ENCODE measurements at places on chromosomes 6 and 20. TPM values are rescaled to one million over a fixed set of nuclear protein-coding genes. Genes with fewer than 3 reads are reported as not detected.
A peak's percentile ranks its signal among the peaks of the same experiment; 100 is the strongest.

DNA sequence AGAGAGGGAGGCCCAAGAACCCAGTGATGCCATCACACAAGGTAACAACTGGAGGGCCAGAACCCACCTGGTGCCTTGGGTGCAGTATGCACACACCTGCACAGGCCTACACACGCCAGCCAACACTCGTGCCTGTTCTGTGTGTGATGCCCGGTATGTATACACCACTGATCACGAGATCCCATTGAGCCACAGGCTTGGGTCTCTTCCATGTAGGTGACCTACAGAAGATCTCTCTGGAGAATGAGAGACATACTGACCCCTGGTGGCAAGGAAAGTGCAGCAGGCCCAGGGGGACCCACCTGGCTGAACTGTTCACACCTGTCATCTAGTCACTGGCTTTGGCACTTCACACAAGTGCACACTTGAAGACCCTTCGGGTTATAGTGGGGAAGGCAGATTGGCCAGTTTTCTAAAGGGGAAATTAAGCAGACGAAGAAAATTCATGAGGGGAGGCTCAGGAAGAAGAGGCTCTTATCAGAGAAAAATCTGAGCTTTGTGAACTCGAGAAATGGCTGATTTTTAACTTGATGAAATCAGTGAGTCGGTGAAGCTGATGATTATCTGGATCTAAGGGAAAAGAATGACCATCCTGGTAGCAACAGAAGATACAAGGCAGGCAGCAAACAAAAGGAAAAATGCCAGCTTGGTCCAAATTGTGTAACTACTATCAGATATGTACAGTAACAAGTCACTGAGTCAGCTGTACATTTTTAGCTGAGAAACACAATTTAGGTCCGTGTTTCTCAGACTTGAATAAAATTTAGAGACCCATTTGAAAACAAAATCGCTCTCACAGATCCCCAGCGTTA is 69.1 kb upstream of the PBOV1 start:
- H3K4me3 ChIP-seq, result no peak overlapping the region
- no peak overlapping the region for H3K27ac ChIP-seq
- no peaks in the 10 kb centered on the region for H3K27me3 ChIP-seq

- peak overlapping the region; percentile 27 for H3K4me3 ChIP-seq
- peak overlapping the region; percentile 87 for H3K27ac ChIP-seq
- no peak for DNase-seq
- peaks cover 12% of the 10 kb centered on the region for H3K4me1 ChIP-seq
- no peaks in the 10 kb centered on the region for H3K36me3 ChIP-seq
- H3K27me3 ChIP-seq, result no peaks in the 10 kb centered on the region
These were observed 1.3 kb downstream of the ARHGAP18 start for GRCh38 chr6:129708496-129709195.

GRCh38 chr6:151847064-151847463 is 39.6 kb downstream of the ESR1 start:
- H3K4me1 ChIP-seq, result no peaks in the 10 kb centered on the region
- no peaks in the 10 kb centered on the region for H3K27me3 ChIP-seq
- no peaks in the 10 kb centered on the region for H3K36me3 ChIP-seq
- H3K4me3 ChIP-seq, result no peak overlapping the region
- DNase-seq, result no peak
- H3K27ac ChIP-seq, result no peak overlapping the region

GRCh38 chr6:124356811-124357210 is 553.1 kb downstream of the NKAIN2 start:
- no peak for DNase-seq
- H3K4me1 ChIP-seq, result no peaks in the 10 kb centered on the region
- H3K36me3 ChIP-seq, result no peaks in the 10 kb centered on the region
- no peak overlapping the region for H3K4me3 ChIP-seq
- H3K27me3 ChIP-seq, result no peaks in the 10 kb centered on the region

- no peak overlapping the region for H3K27ac ChIP-seq
- H3K4me1 ChIP-seq, result no peaks in the 10 kb centered on the region
- H3K36me3 ChIP-seq, result no peaks in the 10 kb centered on the region
- no peak for DNase-seq
- H3K4me3 ChIP-seq, result no peak overlapping the region
These were observed 339.0 kb downstream of the NRN1 start for GRCh38 chr6:5667737-5668136.

DNA sequence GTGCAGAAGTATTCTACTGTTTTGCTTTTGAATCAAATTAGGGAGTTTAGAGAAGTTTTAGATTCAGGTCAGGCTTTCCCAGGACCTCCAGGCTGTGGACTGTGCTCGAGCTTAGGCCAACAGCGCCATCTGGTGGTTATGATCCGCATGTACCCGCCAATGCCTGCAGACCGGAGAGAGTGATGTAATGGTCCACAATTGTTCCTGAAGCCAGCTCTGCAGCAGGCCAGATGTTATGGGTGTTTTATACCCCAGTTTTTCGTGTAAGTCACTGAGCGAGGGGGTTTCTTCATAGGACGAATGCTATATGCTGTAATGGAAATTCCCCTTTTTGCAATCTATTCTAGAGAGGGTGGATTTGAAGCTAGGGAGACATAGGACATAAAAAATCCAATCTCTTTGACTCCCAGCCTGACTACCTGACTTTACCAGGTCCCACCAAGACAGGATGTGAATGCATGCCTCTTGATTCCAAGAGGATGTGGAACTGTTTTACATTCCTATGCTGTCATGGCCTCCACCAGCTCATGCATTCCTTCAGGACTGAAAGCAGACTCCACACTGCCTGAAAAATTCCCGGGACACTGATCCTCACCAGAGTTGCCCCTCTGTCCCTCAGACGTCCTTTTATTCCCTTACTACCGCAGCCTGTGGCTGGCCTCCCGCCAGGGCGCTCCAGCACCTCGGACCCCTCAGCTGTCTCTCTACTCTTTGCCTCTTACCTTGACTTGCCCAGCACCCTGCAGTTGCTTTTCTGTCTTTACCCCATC is 41.2 kb upstream of the LY86 start:
- DNase-seq, result peak; percentile 97
- no peaks in the 10 kb centered on the region for H3K4me1 ChIP-seq
- no peaks in the 10 kb centered on the region for H3K36me3 ChIP-seq
- no peaks in the 10 kb centered on the region for H3K27me3 ChIP-seq
- peak overlapping the region; percentile 54 for H3K4me3 ChIP-seq
- no peak overlapping the region for H3K27ac ChIP-seq

- no peaks in the 10 kb centered on the region for H3K27me3 ChIP-seq
- peak; percentile 96 for DNase-seq
- H3K4me1 ChIP-seq, result no peaks in the 10 kb centered on the region
- H3K4me3 ChIP-seq, result no peak overlapping the region
- H3K36me3 ChIP-seq, result no peaks in the 10 kb centered on the region
- H3K27ac ChIP-seq, result no peak overlapping the region
These were observed 95.5 kb upstream of the SCGN start for GRCh38 chr6:25556516-25556915.

- no peaks in the 10 kb centered on the region for H3K27me3 ChIP-seq
- DNase-seq, result no peak
- H3K36me3 ChIP-seq, result no peaks in the 10 kb centered on the region
- no peak overlapping the region for H3K27ac ChIP-seq
- no peaks in the 10 kb centered on the region for H3K4me1 ChIP-seq
- H3K4me3 ChIP-seq, result no peak overlapping the region
These were observed 40.3 kb upstream of the PRND start for GRCh38 chr20:4681401-4681800.

GRCh38 chr6:3522561-3523260 is 65.9 kb upstream of the SLC22A23 start:
- no peak for DNase-seq
- no peak overlapping the region for H3K4me3 ChIP-seq
- H3K36me3 ChIP-seq, result no peaks in the 10 kb centered on the region
- no peaks in the 10 kb centered on the region for H3K27me3 ChIP-seq
- no peak overlapping the region for H3K27ac ChIP-seq

GRCh38 chr20:38805502-38805957 is at the start of gene PPP1R16B:
Gene PPP1R16B, plus strand, starts transcription at chr20:38805697. Its CDS starts 30,229 bp downstream, at chr20:38835926.
- DNase-seq, result no peak
- no peak within 1 kb of the TSS for H3K27ac ChIP-seq
- H3K4me1 ChIP-seq, result peaks cover 28% of the 10 kb centered on the region

GRCh38 chr6:31870385-31870921 is 7.8 kb upstream of the NEU1 start:
- H3K4me1 ChIP-seq, result no peaks in the 10 kb centered on the region
- H3K36me3 ChIP-seq, result no peaks in the 10 kb centered on the region
- no peak for DNase-seq
- no peak overlapping the region for H3K4me3 ChIP-seq

DNA sequence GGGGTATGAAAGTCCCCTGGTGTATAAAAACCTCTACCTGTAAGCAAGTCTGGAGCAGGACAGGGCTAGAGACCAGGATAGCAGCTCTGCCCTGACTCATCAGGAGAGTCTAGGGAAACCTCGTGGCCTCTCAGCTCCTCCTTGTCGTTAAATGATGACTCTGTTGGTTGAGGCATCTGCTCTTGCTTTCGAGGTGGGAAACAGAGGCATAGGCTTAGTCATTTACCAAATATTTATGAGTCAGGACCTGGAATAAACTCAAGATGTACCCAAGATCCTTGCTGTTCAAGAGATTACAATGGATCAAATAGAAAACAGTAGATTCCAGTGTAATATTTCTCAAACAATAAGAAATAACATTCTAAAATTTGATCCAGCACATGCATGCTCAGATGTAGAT is 5.5 kb downstream of the MANBAL start:
- no peak for DNase-seq
- no peaks in the 10 kb centered on the region for H3K27me3 ChIP-seq
- H3K4me1 ChIP-seq, result no peaks in the 10 kb centered on the region
- peaks cover 47% of the 10 kb centered on the region for H3K36me3 ChIP-seq
- H3K27ac ChIP-seq, result no peak overlapping the region

DNA sequence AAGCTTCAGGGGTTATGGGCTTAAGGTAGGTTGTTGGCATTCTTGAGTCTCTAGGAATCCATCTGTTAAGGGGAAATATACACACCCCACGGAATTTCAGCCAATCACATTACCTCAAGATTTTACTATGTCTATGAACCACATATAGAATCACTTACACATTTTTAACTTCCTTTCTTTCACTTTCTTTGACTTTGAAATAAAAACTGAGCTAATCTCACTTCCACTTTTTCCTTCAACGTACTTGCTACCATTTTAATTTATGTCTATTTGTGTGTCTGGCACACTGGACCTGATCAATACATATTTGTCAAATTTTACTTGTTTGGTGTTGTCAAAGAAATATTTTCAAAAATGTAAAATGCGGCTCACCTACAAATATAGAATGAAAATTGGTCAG is 545.4 kb upstream of the JAG1 start:
- no peak overlapping the region for H3K27ac ChIP-seq
- DNase-seq, result no peak
- H3K36me3 ChIP-seq, result no peaks in the 10 kb centered on the region
- no peaks in the 10 kb centered on the region for H3K27me3 ChIP-seq
- no peaks in the 10 kb centered on the region for H3K4me1 ChIP-seq

GRCh38 chr6:135637701-135638100 is 140.2 kb upstream of the AHI1 start:
- H3K27me3 ChIP-seq, result no peaks in the 10 kb centered on the region
- H3K4me3 ChIP-seq, result no peak overlapping the region
- H3K36me3 ChIP-seq, result no peaks in the 10 kb centered on the region
- DNase-seq, result no peak

- DNase-seq, result no peak
- H3K27me3 ChIP-seq, result peaks cover 46% of the 10 kb centered on the region
- H3K4me1 ChIP-seq, result peaks cover 11% of the 10 kb centered on the region
- H3K27ac ChIP-seq, result no peak overlapping the region
- H3K36me3 ChIP-seq, result no peaks in the 10 kb centered on the region
- H3K4me3 ChIP-seq, result no peak overlapping the region
These were observed 47.5 kb downstream of the DLL1 start for GRCh38 chr6:170243386-170243785.

GRCh38 chr6:24436979-24437378 is 34.2 kb downstream of the MRS2 start:
- DNase-seq, result no peak
- H3K36me3 ChIP-seq, result peaks cover 38% of the 10 kb centered on the region
- no peak overlapping the region for H3K4me3 ChIP-seq
- no peaks in the 10 kb centered on the region for H3K4me1 ChIP-seq
- H3K27ac ChIP-seq, result no peak overlapping the region

- H3K36me3 ChIP-seq, result no peaks in the 10 kb centered on the region
- DNase-seq, result no peak
- H3K4me1 ChIP-seq, result no peaks in the 10 kb centered on the region
- no peak overlapping the region for H3K27ac ChIP-seq
- H3K4me3 ChIP-seq, result no peak overlapping the region
These were observed 47.2 kb downstream of the FILIP1 start for GRCh38 chr6:75446241-75446880.

DNA sequence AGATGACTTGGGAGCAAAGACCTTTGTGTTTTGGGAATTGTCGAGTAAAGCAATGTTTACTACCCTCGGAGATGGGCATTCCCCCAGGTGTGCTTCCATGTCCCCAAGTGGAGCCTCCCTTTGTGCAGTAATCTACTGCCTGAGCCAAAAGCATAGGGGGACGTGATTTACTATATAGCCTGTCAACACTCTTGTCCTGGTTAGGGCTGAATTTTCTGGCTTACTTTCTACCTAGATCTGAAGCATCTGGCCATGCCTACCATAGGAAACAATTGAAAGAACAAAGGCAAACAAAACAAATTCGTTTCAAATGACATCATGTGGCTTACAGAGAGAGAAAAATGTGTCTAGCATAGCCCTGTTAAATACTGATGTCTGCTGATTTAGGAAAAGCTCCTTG is 350.6 kb downstream of the SAMD5 start:
- H3K27ac ChIP-seq, result no peak overlapping the region
- DNase-seq, result no peak
- H3K27me3 ChIP-seq, result no peaks in the 10 kb centered on the region

DNA sequence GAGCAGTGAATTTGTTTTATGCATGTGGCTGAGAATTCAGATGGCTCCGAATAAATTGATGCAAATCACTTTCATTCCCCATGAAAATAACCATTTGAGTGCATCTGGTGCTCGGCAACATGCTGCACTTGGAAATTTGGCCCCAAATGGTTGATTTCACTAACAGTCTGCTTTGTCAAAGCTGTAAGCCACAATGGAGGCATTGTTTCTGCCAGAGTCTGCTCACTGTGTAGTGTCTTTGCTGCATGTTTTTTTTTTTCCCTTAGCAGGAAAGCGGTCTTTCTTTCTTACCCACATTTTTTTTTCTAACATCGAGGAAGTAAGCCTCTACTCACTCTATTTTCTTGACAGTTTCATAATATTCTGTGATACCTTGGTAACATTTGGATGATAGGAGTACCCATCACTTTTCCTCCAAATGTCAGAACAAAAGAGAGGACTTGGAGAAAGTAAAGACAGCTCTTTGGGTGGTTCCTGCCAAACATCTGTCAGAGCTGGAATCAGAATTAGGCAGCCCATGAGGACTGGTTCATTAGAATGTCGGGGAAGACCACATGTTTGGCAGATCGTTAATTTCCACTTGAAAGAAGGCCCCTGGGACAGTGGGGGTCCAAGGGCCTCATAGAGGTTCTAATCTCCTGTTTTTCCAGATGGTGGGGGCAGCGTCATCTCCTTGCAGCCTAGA is 149.5 kb downstream of the DOK5 start:
- H3K27ac ChIP-seq, result peak overlapping the region; percentile 76
- peaks cover 4% of the 10 kb centered on the region for H3K4me1 ChIP-seq
- H3K4me3 ChIP-seq, result no peak overlapping the region
- DNase-seq, result no peak

GRCh38 chr6:25290306-25291060 is 11.3 kb downstream of the CARMIL1 start:
- H3K36me3 ChIP-seq, result no peaks in the 10 kb centered on the region
- peaks cover 12% of the 10 kb centered on the region for H3K4me1 ChIP-seq
- no peak for DNase-seq

Gene ANGPT4
- 1.3 TPM for total RNA-seq

Gene SNAP25
- 0.39 TPM for total RNA-seq

Gene CCDC167
- 32.9 TPM for total RNA-seq

Gene RSPO3
- 22.7 TPM for total RNA-seq

Gene STMND1
- total RNA-seq, result not detected

Gene C4B
- total RNA-seq, result 333 TPM

Gene ARID1B
- total RNA-seq, result 91.5 TPM

Gene WFDC12
- total RNA-seq, result not detected

Gene C6orf52
- total RNA-seq, result not detected

Gene LAMA2
- total RNA-seq, result 203 TPM

Data from tibial nerve (tissue), 4 donors.